Right cardiac atrium (tissue), 5 donors: ENCODE measurements at places on chromosomes 13 and 19. TPM values are rescaled to one million over a fixed set of nuclear protein-coding genes. Genes with fewer than 3 reads are reported as not detected.

- DNase-seq: no peak
Observed at GRCh38 chr19:30235946-30236345, 136.2 kb upstream of the ZNF536 start.

The CCDC70 gene
- total RNA-seq: not detected

The FGF9 gene
- total RNA-seq: 12.2 TPM

- DNase-seq: no peak
Observed at GRCh38 chr19:38710928-38711725, 33.1 kb downstream of the CAPN12 start.

GRCh38 chr13:99658261-99658991 is 157.2 kb downstream of the TM9SF2 start:
- peak; percentile 86 for DNase-seq

DNA sequence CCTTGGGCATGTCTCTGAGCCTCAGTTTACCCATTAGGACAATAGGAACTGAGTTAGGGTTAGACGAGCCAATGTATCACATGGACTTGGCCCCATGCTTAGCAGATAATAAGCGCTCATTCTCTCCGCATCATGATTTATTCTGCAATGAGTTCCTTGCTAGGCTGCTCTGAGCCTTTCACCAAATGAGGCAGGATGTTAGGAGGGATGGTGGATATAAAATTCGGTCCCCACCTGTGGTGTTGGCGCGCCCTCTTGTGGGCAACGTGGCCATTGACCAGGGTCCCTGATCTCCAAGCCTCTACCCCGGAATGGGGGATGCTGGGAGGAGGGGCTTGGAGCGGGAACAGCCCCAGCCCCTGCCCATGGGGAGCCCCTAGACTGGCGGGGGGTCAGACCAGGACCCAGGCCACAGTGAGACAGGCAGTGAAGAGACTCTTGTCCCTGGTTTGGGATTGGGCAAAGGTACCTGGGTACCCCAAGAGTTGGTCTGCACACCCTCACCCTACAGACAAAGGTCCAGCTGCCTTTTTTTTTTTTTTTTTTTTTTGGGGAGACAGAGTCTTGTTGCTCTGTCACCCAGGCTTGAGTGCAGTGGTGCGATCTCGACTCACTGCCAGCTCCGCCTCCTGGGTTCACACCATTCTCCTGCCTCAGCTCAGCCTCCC is 43.9 kb downstream of the CERS4 start:
- DNase-seq: peak; percentile 80
